ENCODE measurements at places on chromosomes 13 and 19. TPM values are rescaled to one million over a fixed set of nuclear protein-coding genes. Genes with fewer than 3 reads are reported as not detected.

COX7A1 gene
- polyA plus RNA-seq = not detected

EDDM13 gene
- not detected for polyA plus RNA-seq

TMPRSS9 gene
- polyA plus RNA-seq = not detected

RASIP1 gene
- polyA plus RNA-seq = 0.41 TPM

GRK1 gene
- 0.12 TPM for polyA plus RNA-seq

FXYD7 gene
- polyA plus RNA-seq = 0.10 TPM

NECTIN2 gene
- 121 TPM for polyA plus RNA-seq

LRRC63 gene
- polyA plus RNA-seq = 0.03 TPM

NLRP11 gene
- not detected for polyA plus RNA-seq

GRCh38 chr13:84571264-84571663 is 689.0 kb upstream of the SLITRK1 start:
- no peak for DNase-seq

DNA sequence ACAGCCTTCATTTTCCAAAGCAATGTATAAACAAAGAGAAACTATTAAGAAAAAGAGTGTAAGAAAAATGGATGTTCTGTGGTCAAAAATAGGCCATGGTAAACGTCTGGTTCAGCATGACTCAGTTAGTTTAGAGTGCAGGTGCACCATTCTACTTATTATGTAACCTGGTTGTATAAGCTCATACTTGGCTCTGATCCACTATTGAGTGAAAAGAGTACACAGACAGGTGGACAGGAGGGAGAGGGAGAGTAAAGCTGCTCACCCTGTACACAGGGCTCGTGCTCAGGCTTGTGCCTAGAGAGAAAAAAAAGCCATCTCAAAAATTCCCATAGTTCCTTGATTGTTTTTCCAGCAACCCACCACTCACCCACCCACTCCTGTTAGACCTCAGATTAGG is 85.8 kb upstream of the ZNF91 start:
- no peak for DNase-seq

DNA sequence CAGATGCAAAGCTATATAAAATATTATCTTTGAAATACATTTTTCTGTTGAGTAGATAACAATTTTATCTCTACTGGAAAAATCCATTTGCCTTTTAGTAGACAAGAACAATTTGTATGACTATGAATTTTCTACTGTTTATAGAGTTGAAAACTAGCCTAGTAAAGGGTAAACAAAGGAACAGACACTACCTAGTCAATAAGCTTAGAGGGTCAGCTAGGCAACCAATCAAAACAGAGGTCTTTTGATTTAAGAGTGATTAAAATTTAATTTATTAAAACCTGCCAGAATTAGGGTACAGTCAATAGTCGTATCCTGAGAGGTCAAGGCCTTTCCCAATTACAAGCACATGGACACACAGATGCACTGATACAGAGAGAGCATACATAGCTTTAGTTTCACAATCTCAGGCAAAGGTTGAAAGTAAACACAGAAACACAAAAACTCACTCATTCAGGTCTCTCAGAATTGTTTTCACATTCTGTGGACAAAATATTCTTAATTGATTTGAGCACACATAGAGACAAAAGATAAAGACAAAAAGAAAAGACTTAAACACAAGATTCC is 24.5 kb upstream of the GPC6 start:
- DNase-seq = no peak

- no peak for DNase-seq
These were observed 5.8 kb downstream of the ZNF221 start for GRCh38 chr19:43956827-43957226.

DNA sequence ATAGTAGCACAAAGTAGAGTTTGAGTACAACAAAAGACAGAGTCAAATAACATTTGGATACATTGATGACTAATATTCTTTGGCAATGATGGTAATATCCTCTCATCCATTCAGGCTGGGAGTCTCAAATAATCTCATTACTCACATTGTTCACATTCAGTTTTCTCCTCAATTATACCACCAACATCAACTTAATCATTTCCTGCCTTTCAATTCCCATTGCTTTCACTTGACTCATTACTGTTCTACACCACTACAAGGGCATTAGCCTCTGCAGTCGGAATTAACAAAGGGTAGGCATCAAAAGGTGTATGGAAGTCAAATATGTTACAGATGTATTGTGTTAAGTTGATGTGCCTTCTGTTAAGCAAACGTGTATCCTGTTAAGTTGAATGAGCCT is 518.4 kb upstream of the SLITRK1 start:
- DNase-seq = no peak

- DNase-seq = no peak
These were observed 391.8 kb downstream of the FGF9 start for GRCh38 chr13:22062478-22063205.

DNA sequence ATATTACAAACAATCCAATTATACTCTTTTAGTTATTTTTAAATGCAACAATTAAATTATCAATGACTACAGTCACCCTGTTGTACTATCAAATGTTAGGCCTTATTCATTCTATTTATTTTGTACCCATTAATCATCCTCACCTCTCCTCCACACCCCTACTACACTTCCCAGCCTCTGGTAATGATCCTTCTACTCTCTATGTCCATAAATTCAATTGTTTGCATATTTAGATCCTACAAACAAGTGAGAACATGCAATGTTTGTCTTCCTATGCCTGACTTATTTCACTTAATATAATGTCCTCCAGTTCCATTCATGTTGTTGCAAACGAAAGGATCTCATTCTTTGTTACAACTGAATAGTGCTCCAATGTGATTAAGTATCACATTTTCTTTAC is 1414.6 kb downstream of the SLITRK1 start:
- DNase-seq = no peak

- no peak for DNase-seq
These were observed 8.4 kb upstream of the HTR2A start for GRCh38 chr13:46905249-46905648.

- no peak for DNase-seq
These were observed 22.9 kb downstream of the SBNO2 start for GRCh38 chr19:1151037-1151724.

- no peak for DNase-seq
These were observed 411.2 kb downstream of the KCTD12 start for GRCh38 chr13:76474966-76475365.

- peak; percentile 99 for DNase-seq
These were observed 4.4 kb downstream of the FUZ start for GRCh38 chr19:49808711-49809159.

DNA sequence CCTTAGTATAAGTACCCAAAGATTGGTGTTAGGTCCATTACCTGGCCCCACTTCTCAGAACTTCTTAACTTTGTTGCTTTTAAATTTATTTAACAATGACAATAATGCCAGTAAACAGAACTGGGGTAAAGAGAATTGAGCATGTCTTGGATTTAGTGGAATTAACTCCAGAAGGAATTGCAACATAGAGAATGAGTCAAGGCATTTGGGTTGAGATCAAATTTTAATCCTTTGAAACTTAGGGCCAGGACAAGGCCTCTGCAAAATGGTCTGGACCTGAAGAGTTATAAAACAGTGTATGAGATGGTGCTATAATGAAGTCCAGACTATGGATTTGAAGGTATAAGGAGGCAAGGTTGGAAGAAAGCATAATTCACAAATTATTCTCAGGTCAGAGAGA is 1030.4 kb downstream of the SLITRK5 start:
- no peak for DNase-seq

All from SK-N-SH (cell line).